Nucleus accumbens (tissue), 56 donors: ENCODE measurements at places on chromosomes 1 and 21.

DNA sequence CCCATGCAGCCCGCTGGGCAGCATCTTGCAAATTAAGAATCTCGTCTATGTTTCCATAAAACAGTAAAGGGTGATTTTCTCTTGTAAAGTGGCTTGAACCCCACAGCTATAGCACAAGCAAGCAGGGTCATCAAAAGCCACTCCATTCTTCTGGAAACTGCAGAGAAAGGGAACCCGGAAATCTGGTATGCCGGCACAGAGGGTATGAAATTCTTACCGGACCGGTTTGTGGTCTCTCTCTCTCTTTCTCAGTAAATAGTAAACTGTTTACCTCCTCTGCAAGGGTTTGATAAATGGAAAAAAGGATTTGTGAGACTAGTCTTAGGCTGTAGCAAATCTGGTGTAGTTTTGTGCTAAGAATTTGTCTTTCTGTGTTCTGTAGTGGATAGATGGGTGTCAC is 2.7 kb upstream of the ADSS2 start:
- DNase-seq = no peak

GRCh38 chr1:13737398-13737797 is 37.4 kb downstream of the PRDM2 start:
- no peak for DNase-seq

DNA sequence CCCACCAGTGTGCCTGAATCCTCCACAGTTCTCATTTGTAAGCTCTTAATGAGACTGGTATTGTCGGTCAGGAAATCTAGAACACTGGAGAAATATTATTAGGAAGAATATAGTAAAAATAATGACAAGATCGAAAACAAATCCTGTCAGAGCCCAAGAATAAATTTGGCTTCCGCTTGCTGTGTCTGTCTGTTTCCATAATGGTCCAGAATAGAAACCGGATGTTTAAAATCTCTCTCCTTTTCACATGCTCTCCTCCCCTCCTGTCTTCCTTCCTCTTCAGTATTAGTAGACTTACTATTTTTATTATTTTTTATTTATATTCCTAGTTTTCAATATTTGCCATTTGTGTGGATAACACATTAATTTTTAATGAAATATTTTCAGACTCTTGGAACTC is 187.7 kb downstream of the SDCCAG8 start:
- DNase-seq = no peak

DNA sequence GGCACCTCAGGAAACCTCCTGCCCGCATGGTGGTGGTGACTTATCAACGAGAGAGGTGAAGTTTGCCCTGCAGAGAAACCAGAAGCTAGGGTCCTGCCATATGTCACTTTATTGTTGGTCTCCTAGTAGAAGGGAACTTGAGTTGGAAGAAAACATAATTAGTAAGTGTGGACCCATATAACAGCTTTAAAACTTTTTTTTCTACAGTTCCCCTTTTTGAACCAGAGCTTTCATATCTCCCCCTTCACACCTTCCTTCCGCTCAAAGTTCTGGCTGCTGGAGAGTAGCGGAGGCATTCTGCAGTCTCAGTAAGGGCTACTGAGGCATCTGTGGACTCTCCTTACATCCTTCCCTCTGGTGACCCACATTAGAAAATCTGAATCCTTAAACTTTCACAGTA is 48.9 kb downstream of the PHC2 start:
- no peak for DNase-seq

DNA sequence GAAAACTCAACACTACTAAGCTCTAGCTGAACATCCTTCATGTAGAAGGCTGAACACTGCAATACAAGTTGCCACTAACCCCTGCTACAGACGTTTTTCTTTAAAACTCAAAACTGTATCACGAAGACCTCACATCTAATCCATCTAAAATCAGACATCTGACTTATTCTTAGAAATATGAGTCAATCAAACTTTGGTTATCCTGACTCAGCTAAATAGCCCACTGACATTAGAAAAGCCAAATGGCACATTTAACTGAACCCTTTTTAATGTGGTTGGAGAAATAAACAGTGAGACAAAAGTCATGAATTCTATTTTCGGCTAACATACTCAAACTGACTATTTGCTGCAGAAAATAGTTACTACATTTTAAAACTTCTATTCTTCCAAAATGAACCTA is 35.6 kb downstream of the WLS start:
- DNase-seq = no peak

GRCh38 chr1:36793452-36793851 is 240.9 kb downstream of the GRIK3 start:
- DNase-seq = no peak

DNA sequence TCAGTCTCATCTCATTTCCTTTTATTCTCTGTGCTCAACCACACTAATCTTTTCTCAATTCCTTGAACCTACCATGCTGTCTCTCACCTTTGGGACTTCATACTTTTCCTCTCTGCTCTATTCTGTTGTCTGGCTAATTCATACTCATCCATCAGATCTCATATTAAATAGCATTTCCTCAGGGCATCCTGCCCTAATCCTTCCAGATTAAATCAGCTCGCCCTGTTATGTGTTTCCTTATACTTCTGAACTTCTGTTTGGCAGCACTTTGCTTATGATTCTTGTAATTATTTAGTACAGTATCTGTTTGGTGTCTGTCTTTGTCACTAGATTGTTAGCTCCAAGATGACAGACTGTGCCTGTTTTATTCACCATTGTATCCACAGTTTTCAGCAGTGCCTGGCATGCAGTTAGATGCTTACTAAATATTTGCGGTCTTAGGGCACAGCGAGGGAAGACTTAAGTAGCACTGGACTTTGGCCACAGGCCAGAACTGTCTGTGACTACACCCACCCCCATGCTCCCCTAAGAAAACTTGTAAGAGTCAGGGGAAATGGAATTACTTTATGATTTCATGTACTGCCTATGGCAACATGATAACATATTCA is 9.9 kb upstream of the CAP1 start:
- no peak for DNase-seq
